A549 treated with CORT108297 at 1 μM for 4 hours (cell line): ENCODE measurements at places on chromosomes 1 and 21. TPM values are rescaled to one million over a fixed set of nuclear protein-coding genes. Genes with fewer than 3 reads are reported as not detected.

UBL4B gene
- not detected in 5 replicates for total RNA-seq

H6PD gene
- 4.3 to 7.5 TPM (median 5.7 TPM) in 5 replicates for total RNA-seq

STYXL2 gene
- not detected in 5 replicates for total RNA-seq

HMGCS2 gene
- not detected in 5 replicates for total RNA-seq

CSMD2 gene
- not detected in 5 replicates for total RNA-seq
